ENCODE measurements at places on chromosomes 7 and 10.

- DNase-seq = no peak
Observed at GRCh38 chr10:32846974-32847373, 111.1 kb downstream of the ITGB1 start.

GRCh38 chr10:121531830-121532178 is 66.4 kb downstream of the FGFR2 start:
- no peak for DNase-seq

DNA sequence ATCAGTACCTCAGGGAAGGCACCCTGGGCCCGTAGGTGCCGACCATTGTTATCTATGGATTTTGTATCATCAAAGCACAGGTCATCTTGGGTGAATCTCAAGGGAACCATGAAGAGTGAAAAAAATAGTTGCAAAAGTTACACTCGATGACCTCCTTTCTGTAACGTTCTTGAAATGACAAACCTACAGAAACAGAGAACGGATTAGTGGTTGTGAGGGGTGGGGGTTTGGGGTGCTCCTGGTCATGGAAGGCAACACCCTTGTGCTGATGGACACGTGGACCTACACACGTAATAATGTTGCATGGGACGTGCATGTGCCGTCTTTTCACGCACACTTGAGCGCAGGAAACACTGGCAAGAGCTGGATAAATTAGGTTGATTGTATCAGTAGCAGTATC is 655.9 kb downstream of the SDK1 start:
- DNase-seq = no peak

DNA sequence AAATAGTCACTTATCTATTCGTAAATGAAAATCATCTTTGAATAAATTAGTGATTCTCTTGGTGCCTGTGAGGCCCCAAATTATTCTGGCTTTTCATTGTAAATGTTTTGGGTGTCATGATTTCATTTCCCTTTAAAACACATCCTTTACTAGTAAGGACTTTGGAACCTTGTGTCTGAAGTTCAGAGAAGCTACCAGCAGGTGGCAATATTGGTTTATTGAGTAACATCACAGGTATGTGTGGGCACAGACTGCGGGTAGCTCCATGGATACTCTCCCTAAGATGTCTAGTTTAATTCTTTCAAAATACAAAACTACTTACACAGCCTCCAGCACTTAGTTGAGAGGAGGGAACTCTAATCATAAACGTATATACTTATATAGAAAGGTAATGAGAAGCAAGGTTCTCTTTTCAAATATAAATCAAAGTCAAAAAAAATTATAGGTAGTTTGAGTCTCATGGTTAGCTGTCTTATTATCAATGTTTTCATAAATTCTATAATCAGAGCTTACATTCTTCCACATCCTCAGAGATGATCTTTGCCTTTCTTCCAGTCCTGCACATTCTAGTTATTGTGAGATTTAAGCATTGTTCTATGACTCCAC is 449.6 kb downstream of the GRM8 start:
- no peak for DNase-seq

- no peak for DNase-seq
Observed at GRCh38 chr10:90779548-90779947, 78.3 kb downstream of the HTR7 start.

DNA sequence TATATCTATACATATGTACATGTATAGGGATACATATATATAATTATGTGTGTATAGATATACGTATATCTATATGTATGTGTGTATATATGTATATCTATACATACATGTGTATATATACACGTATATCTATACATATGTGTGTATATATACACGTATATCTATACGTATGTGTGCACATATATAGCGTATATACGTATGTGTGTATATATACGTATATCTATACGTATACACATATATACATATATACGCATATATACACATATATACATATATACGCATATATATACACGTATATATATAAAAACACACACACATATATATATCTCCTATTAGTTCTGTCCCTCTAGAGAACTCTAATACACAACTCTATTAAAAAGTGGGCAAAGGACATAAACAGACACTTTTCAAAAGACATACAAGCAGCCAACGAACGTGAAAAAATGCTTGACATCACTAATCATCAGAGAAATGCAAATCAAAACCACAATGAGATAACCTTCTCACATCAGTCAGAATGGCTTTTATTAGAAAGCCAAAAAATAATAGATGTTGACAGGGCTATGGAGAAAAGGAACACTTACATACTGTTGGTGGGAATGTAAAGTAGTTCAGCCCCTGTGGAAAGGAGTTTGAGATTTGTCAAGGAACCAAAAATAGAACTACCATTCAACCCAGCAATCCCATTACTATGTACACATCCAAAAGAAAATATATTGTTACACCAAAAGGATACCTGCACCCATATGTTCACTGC is 22.0 kb upstream of the TMEM120A start:
- DNase-seq = no peak

GRCh38 chr7:84547331-84547730 is 352.7 kb upstream of the SEMA3A start:
- no peak for DNase-seq
